ENCODE measurements at places on chromosomes 5 and 9.

DNA sequence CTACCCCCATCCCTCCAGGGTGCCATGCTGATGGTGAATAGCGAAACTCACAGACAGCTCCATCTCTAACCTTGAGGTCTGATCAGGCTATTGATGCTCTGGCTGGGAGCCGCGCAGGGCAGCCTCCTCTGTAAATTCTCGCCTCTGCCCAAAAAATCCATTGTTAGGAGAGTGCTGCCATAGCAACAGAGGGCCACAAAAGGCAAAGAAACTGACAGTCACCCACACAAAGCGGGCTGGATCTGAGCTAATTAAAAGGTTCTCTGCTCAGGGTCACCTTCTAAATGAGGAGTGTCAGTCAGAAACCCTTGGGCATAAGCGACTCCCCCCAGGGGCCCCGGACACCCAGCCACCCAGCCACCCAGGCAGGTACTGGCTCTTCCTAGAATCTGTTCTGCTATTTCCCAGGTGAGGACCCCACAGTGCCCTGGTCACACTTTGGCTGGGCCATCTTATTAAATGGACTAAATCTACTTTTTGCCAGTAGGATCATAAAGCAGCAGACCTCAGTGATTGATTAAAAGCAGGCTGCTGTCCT lies 126.7 kb downstream of the MED10 start:
- DNase-seq, result no peak

DNA sequence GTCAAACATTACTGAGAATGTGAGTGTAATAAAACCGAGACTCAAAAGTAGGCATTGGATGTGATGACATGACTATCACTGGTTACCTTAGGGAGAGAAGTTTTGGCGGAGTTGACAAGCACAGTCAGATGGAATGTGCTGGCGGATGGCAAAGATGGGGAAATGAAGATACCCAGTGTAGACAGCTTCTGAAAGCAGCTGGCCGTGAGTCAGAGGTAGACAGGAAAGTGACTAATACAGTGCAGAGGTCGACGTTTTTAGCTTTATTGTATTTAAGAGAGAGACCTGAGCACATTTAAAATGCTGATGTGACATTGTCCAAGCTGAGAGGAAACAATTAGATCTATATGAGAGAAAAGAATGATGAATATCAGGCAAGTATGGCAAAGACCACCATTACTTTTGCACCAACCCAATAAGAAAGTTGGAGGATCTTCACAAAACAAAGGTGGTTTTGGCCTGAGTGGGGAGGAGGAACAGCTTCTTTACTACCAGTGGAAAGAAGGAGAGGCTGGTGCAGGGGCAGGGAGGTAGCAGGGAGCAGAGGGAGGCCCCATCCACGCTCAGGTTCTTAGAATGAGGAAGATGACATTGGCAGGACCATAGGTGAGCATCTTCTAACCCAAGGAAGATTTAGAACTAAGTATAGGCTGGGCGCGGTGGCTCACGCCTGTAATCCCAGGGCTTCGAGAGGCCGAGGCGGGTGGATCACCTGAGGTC lies 36.7 kb upstream of the KCNIP1 start:
- peak; percentile 86 for DNase-seq

GRCh38 chr5:111927191-111927590 lies 170.2 kb upstream of the NREP start:
- no peak for DNase-seq

DNA sequence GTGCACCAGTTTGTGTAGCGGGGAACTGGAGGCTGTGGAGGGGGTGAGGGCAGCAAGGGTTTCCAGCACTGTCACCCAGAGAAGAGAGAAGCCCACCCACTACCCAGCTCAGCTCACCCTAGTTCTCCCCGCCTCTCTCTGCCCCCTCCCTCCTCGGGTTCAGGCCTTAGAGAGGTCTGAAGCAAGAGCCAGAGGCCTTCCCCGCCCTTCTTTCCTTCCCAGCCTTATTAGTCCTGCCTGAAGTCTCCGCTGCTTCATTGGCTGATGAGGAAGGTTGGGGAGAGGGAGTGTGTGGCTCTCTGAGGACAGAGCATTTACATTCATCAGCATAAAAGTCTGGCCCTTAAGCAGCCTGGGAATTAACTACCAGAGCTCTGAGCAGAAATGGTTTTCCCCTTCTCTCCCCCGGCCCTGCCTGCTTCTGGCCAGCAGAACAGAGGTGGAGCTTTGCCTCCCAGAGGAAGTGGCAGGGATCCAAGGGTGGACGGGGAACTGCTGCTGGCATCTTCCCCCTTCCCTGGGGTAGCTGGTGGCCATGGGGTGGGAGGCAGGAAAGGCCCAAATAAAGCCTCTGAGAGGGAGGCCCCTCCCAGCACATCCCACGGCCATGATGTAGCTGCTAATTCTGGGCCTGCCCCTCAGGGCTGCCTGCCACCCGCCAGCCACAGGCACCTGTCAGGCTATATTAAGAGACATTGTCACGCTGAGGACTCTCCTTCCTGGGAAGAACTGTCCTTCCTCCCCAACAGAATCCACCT lies 4.1 kb downstream of the DNAJB5 start:
- DNase-seq, result peak; percentile 50

DNA sequence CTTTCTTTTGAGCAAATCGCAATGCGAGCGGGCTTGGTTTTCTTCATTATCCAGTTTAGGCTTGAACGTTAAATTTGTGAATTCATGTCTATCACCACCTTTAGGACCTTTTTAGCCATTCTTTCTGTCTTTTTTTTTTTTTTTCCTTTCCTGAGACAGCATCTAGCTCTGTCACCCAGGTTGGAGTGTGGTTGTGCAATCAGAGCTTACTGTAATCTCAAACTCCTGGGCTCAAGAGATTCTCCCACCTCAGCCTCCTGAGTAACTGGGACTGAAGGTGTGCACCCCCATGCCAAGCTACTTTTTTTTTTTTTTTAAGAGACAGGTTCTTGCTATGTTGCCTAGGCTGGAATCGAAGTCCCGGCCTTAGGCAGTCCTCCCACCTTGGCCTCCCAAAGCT lies 39.2 kb upstream of the LRRC14B start:
- no peak for DNase-seq

- DNase-seq, result no peak
Measured at GRCh38 chr5:2128686-2129355, 246.1 kb upstream of the IRX4 start.

DNA sequence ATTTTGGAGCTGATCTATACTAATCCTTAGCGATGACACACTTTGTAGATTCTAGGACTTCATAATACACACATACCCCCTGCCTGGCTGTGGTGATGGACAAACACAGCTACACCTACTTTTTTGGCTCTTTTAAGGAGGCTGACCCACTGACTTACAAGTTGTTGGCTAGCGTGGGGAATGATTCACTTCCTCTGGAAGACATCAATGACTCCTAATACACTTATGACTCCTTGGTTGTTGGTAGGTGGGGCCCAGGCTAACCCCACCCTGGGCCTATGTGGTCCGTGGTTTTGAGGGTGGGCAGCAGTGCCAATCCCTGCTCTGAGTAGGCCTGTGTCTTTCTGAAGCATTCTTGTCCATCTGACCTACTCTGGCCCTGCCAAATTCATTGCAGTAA lies 144.4 kb downstream of the SLC12A2 start:
- DNase-seq, result peak; percentile 77

- DNase-seq, result no peak
Measured at GRCh38 chr5:41637869-41638268, 127.5 kb upstream of the PLCXD3 start.

GRCh38 chr5:176507911-176508310 lies 29.3 kb downstream of the RNF44 start:
- DNase-seq, result no peak

DNA sequence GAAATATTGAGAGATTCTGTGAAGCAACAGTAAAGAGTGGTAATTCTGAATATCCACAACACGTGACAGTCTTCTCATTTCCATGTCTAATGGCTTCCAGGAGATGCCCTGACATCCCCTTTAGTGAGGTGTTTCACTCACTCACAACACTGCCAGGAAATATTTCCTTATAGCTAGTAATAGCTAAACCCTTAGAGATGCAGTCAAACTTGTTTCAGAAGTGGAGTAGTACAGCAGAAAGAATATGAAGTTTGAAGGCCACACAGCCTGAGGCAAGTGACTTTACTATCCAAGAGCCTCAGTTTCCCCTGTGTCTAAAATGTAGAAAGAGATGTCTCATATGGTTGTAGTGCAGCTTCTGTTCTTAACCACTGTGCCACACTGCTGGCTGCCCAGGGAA lies 139.2 kb downstream of the CDK5RAP2 start:
- DNase-seq, result no peak

DNA sequence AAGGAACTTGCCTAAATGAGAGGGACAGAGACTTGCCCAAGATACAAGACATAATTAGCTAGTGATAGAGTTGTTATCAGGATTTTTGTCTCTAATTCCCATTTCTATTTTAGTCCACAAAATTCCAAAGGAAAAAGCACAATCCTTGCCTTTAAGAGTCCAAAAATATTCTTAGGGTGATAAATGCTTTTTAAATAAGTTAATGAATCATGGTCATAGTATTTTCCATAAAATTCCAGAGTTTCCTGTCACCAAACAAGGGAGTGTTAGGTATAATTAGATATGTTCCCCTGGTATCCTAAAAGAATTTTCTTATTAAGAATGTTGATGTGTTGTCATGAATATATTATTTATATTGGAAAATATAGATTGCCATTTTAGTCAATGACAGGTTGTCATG lies 21.8 kb upstream of the CEP72 start:
- no peak for DNase-seq

- DNase-seq, result no peak
Measured at GRCh38 chr5:135435467-135436330, 11.4 kb downstream of the DCANP1 start.

GRCh38 chr9:137227853-137228505 lies 677 bp downstream of the RNF224 start:
- DNase-seq, result no peak

DNA sequence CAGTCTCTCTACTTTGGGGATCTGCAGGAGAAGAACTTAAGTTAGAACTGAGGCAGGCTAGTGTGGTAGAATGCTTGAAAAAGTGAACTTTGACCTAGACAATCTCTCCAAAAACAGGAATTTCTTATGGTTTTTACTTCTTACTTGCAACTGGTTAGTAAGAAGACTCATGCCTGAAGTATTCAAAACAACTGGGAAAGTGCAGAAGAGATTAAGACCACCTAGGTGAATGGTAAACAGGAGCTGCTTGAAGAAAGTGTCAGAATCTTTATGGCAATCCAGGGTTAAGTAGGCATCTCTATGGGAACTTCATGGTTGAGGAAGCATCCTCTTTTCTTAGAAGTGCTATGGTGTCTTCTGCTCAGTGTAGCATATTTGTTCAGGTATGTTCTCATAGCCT lies 428.6 kb upstream of the TLE4 start:
- no peak for DNase-seq

- peak; percentile 93 for DNase-seq
Measured at GRCh38 chr5:120454094-120454798, 9.9 kb upstream of the PRR16 start.

DNA sequence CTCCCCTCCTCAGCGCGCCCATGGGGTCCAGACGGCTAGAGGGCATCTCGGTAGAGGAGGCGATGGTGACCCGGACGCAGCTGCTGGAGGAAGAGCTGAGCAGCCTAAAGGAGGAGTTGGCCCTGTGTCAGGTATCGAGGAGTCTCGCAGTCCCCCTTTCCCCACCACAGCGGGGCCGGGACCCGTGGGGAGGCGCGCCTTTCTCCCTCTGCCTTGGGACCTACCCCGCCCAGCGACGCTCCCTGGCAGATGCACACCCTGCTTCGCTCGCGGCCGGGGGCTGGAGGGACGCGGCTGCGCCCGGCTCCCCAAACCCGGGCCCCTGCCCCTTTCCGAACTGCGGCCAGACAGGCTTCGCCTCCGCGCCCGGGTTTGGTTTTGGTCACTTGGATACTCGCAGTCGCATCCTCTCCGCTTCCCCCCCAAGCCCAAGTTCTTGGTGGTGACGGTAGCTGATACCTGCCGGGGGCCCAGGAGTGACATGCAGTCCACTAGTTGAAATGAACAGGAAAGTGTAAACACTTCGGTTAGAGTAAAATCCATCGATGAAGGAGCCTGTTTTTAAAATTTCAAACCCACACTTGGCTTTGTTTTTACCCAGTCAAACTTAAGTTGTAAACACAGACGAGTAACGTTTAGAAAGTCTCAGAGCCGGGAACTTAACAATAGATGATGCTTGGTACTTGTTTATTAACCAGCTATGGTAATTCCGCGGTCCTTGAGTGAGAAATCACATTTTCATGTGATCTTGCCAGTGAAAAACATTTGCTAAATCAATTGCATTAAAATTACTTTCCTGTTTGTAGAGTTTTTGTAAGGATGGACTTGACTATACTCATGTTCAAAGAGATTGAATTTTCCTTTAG lies 688 bp downstream of the CNTLN start:
- DNase-seq, result peak; percentile 51

DNA sequence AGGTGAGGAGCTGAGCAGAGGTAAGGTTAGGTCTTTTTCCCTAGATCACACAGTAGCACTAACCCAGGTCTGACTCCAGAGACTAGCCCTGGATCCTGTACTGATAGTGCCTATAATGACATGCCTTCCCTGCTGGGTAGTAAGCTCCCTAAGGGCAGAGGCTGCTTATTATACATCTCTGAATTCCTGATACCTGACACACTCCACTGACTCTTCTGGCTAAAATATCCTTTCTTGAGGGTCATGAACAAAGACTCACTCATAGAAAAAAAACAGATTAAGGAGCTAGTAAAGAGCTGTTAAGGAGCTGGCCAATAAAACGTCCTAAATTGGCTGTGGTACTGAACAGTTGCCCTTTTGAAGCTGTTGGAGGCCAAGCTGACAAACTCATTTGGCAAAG lies 149.0 kb upstream of the ITGA1 start:
- no peak for DNase-seq

DNA sequence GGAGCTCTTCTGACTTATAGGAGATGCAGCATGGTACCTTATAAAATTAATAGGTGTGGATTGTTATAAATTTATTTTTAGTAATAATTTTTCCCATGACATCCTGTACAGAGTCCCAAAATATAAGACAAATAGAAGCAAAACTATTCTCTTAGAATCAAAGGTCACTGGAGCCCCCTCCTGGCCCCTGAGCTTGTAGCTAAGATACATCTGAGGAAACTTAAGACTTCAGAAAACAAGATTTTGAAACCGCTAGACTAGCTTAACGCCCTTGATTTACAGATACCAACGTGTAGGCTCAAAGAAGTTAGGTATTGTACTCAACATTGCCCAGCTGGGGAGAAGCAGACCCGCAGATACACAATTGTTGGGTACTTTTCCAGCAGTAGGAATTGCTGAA lies 45.7 kb upstream of the KCNN2 start:
- DNase-seq, result no peak

DNA sequence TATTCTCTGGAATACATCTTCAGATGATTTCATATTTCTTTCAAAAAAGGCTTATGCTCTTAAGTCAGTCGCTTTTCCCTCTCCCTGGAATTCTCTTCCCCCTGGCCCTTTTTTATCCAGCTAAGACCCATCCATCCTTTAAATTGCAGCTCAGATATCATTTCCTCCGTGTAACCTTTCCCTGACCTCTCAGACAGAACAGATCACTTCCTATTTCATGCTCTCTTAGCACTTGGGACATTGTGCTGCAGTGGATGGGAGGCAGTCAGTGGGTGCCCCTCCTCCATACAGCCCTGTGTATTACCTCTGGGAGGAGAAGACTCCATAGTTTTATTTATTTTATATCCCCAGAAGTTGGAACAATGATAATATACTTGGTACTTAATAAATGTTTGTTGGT lies 423.4 kb downstream of the ISL1 start:
- no peak for DNase-seq
